Psoas muscle (tissue), 8 donors: ENCODE measurements at places on chromosomes 4 and X. TPM values are rescaled to one million over a fixed set of nuclear protein-coding genes. Genes with fewer than 3 reads are reported as not detected.

- DNase-seq, result no peak
These were observed 280.2 kb downstream of the ADGRA3 start for GRCh38 chr4:22235698-22236097.

IL2 gene
- total RNA-seq, result not detected

GAB3 gene
- 1.0 TPM for total RNA-seq

RASGEF1B gene
- total RNA-seq, result 1.9 TPM

PGAM4 gene
- not detected for total RNA-seq

GRCh38 chr4:56182356-56182755 is 204.9 kb downstream of the AASDH start:
- no peak for DNase-seq

DNA sequence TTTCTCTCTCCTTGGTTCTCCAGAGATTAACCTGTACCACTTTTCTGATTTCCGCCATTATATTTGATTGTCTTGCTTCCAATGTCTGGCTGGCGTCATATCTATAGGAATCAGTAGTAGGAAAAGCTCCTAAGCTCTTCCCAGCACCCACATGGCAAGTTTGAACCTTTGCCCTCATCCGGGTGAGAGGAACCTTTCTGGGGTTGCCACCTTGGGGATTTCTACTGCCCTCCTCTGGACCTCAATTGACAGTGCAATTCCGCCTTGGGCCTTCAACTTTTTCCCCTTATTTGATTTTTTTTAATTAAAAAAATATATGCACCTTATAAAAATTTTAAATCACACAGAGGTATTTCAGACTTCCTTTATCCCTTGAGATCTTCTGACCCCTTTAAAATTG is 2.0 kb upstream of the CXorf66 start:
- DNase-seq, result no peak

DNA sequence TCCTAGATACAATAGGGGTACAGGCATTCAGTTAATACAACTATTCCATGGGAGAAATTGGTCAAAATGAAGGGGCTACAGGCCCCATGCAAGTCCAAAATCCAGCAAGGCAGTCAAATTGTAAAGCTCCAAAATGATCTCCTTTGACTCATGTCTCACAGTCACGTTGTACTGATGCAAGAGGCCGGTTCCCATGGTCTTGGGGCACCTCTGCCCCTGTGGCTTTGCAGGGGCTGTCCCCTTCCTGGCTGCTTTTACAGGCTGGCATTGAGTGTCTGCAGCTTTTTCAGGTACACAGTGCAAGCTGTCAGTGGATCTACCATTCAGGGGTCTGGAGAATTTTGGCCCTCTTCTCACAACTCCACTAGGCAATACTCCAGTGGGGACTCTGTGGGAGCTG is 12.5 kb upstream of the ASIC5 start:
- DNase-seq, result no peak

GRCh38 chr4:38177035-38177546 is 216.9 kb downstream of the PTTG2 start:
- no peak for DNase-seq

USP26 gene
- not detected for total RNA-seq

GRCh38 chr4:147090486-147090885 is 144.8 kb upstream of the TTC29 start:
- DNase-seq, result no peak

DNA sequence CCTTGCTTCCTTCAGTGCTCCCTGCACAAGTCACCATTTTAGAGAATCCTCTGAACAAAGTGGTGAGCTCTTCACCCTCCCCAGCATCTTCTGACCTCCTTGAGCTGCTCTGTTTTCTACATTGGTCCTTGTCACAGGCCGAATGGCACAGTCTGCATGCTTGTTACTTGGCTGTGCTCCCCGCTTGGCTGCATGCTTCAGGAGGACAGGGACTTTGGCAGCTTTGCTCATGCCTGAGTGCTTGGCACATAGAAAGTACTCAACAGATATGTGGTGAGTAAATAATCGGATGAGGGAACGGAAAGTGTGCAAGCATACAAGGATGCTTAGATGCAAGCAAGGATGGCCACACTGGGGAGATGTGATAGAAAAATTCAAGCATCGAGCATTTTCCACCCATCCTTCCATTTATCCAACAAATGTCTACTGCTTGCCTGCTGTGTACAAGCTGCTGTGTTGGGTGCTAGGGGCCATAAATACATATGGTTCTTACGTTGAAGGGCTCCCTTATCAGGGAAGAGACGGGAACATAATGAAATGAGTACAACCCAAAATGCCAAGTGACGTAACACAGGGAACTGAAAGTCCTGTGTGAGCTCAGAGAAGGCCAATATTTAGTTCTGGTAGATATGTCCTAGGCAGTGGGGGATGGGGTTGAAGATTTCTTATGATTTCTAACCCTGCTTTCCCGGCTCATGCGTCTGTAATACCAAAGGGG is 31.2 kb downstream of the SLC2A9 start:
- DNase-seq, result no peak

DNA sequence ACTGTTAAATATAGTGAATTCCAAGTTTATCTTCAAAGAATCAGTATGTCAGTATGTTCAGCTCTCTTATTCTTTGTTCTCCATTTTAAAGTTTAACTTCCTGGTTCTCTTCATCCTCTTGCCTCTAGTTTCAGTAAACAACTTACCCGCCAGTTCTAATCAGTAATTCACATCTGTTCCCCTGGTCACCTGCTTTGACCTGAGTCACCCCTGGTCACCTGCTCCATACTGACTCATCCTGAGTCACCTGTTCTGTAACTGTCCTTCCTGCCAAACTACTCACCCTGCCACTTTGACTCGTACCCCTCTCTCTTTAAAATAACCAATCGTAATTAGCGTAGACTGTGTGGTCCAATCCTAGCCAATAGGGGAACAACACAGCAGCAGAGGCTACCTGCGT is 992.7 kb upstream of the HS3ST1 start:
- DNase-seq, result no peak

DNA sequence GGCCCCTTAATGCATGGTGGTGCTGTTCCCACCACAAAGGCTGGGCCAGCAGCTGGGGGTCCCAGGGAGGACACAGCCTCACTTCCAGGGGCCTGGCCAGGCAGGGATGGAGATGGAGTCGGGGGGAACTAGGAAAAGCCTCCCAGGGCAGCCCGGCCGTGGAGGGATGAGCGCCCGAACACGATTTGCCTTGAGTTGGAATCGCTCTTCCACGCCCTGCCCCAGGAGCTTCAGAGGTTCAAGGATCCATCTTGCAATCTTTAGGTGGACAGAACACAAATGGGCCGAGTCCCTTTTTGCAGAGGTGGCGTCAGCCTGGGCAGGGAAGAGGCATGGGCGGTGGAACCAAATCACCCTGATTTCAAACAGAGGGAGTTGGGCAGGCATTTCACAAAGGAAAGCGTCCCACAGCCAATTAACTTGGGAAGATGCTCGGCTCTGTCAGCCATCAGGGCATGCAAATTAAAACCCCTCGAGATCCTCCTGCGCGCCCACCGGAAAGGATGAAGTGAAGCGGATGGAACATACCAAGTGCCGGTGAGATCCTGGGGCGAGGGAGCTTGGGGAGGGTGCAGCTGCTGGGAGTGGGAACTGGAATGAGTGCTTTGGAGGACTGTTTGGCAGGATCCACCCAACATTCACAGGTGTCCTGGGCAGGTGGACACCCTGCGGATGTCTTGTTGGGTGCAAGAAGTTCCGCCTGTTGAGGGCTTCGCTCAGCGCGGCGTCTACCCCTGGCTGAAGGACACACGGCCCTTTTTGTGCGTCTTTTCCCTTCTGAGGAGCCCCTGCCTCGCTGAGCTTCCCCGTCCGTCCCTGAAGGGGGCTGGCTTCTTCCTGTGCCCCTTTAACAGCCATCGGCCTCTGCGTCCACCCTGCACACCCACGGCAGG is 75.7 kb downstream of the HTRA3 start:
- DNase-seq, result no peak

DNA sequence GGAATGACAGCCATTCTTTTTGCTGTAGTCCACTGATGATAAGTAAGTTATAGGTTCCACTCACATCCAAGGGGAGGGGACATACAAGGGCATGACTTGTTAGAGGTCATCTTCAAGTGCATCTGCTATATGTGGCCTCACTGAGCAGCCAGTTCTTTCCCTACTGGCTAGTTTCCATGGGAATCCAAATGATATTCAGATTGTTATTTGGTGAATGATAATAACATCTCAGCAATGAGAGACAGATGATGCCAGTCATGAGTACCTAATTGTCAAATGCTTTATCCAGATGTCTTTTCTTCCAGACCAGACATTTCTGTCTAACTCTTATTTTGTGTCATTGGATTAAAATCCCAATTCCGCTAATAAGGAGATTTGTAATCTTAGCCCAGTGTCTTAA is 460.4 kb upstream of the BOD1L1 start:
- no peak for DNase-seq

DNA sequence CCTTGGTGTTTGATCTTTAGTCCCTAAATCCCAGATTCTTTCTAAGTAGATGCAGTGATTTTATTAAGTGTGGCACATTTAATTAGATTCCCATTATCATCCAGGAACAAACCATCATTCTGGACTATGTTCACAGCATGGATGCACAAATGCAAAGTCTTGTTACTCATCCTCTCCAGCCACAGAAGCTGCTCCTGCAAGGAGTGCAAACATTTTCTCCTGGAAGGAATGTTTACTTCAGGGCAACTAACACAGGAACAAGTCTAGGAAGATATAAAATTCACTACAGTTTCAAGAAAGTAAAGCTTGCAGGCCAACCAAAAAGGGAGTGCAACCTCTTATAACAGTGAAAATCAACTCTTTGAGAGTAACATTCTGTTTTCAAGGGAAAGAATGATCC is 106.0 kb downstream of the IQCM start:
- DNase-seq, result no peak

DNA sequence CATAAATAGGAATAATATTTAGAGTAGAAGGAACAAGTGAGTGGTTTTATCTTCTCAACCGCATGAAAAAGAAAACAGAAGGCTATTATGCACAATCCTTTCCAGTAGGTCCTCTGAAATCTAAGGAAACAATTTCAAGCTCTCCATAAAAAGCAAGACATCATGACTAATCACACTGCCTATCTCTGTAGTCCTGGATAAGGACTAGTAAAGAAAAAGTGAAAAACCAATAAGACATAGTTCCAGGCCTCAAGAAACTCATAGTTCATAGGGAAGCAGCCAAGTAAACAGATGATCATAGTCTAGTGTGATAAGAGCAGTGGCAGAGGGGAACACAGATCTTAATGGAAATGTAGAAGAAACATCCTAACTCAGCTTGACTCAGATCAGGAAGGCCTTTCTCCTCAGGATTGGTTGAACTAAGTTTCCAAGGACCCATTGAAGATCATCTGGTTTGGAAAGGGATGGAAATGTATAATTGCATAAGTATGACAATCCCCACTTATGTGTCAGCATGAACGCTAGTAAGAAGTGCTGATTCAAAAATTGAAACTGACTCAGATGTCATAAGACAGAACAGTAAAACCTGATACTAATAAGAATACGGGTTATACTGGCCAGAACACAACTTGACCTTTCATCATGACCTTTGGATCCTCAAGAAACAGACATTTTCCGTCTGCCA is 155.3 kb downstream of the GRIA3 start:
- DNase-seq, result no peak

- no peak for DNase-seq
These were observed 2.6 kb upstream of the LAS1L start for GRCh38 chrX:65537229-65537628.

DNA sequence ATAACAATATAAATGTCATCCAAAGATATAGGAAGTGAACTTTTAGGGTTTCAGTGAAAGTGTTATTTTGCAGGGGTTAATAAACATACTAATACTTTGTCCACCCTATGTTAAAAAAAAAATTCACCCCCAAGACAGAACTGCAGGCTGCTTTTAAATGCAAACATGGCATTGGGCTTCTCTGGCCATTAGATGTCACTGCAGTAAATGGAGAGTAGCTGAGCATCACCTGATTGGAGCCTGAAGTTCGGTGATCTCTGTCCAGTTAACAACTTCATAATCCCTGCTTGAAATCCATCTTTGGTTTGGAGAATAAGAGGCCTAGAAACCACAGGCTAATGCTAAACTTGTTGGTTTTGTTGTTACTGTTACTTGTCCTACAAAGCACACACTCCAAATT is 18.7 kb downstream of the SLC25A43 start:
- no peak for DNase-seq

- DNase-seq, result no peak
These were observed 917.1 kb upstream of the FTHL17 start for GRCh38 chrX:31988975-31989374.
